ENCODE measurements at places on chromosomes 2 and 18.

DNA sequence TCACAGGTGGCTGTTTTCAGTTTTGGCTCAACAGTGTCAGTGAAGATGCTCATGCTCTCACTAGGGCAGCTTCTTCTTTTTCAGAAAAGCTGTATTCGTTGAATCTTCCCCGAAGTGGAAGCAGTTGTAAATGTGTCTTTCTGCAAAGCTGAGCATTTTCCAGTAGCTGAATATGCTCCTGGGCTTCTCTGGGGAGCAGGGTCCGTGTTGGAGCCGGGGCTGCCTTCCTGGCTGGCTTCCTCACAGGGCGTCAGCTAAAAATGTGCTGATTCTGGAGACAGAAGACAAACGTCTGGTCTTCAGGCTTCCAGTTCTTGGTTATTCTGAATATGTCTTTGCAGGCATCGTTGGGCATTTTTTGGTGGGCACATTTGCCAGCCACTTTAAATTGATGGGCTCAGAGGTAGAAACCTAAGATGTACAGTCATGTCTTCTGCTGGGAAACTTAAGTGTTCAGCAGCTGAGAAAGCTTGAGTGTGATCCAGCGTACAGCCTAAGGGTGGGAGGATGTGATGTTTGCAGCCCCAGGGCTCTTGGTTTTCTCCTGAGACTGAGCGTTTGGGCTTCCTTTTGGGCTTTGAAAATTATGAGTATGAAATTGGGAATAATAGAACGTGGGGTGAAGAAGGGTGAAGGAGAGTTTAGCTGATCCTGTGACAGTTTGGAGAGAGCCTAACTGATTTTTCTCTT, 19.0 kb downstream of the SETBP1 start:
- no peak for DNase-seq

GRCh38 chr2:74691929-74692328, 37.9 kb downstream of the SEMA4F start:
- DNase-seq = no peak

DNA sequence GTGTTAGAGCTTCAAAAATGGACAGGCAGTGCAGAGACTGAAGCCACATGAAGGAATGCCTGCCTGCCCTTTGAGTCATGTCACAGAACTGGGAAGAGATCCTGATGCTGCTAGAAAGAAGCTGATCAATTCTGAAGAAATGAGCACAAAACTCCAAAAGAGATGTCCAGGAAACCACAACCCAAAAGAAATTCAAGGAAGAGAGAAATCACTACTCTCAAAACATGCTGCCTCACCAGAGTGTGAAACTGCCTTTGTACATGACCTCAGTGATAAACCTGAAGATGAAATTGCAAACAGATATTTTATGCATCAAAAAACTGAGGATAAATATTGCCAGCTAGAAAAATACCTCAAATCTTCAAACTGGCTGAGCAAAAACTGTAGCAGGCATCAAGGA, 20.5 kb downstream of the USP40 start:
- DNase-seq = no peak

GRCh38 chr2:104744537-104744936, 109.4 kb upstream of the POU3F3 start:
- no peak for DNase-seq

DNA sequence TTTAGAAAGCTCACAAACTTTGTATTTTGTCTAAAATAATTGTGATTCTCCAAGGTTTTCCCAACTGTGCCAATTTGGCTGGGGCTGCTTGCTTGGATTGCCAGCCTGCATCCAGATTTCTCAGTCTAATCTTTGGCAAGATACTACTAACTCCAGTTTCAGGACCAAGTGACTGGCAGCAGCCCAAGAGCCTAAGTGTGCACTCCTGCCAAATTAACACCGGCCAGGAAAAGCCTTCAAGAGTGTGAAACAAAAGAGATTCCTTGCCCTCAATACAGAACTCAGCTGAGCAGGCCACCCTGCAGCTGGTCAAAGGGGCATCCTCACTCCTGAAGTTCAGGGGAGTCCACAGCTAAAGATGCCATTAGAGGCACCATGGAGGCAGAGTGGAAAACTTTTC, 589.0 kb upstream of the ACVR2A start:
- DNase-seq = no peak

- DNase-seq = no peak
Observed at GRCh38 chr2:45892757-45893156, 241.3 kb downstream of the PRKCE start.

GRCh38 chr2:231854616-231855125, 68.4 kb downstream of the COPS7B start:
- DNase-seq = no peak

DNA sequence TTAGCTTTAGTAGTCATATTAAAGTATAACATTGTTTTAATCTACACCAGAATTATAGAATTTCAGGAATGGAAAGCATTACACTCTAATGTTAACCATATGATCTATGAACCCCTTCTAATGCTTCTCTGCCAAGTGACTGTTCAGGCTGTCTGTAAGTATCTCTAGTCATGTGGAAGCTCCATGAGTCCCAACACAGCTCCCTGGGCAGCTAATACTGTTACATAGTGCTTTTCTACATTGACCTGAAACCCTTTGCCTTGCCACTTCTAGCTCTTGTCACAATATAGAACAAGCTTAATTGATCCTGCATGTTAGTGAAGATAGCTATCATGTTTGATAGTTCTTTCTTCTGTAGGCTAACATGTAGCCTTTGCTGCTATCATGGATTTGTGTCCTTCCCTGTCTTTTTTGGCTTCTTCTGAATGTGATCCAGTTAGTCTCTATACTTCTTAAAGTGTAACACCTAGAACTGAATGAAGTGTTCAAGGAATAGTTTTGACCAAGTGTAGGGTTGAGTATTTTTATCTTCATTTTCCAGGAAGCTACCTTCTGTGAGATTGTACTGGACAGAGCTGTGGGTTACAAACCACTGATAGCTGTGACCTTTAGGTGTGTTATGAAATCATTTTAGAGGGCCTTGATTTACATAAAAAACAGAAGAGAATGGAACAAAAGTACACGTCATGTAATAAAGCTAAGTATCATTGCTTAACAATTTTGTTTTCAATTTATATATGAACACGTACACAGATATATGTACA, 23.7 kb downstream of the BABAM2 start:
- no peak for DNase-seq

GRCh38 chr18:41617647-41618046, 337.4 kb upstream of the PIK3C3 start:
- DNase-seq = no peak

Data from stimulated activated CD4-positive, alpha-beta T cell treated with anti-CD3 and anti-CD28 coated beads, Interleukin-12 subunit alpha, Interleukin-12 subunit beta, amount 100 ng/mL, for 24 hours (primary cell).